ENCODE measurements at places on chromosomes 16 and 17.

DNA sequence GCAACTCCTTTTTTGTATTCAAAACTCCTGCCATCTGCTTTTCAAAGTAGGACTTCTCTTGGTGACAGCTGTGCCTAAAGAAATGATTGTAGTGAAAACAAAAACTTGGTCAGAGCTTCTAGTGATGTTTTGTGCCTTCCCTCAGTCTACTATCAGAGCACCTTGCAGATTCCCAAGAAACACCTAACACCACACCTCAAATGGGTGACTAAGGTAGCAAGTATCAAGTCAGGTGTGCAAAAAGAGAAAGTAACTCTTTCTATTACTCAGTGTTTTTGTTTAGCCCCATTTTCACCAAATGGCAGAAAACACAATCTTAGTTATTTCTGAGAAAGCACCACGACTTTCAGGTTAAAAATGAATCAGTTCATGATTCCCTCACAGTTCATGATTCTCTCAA lies 2.0 kb upstream of the PMFBP1 start:
- DNase-seq, result no peak

DNA sequence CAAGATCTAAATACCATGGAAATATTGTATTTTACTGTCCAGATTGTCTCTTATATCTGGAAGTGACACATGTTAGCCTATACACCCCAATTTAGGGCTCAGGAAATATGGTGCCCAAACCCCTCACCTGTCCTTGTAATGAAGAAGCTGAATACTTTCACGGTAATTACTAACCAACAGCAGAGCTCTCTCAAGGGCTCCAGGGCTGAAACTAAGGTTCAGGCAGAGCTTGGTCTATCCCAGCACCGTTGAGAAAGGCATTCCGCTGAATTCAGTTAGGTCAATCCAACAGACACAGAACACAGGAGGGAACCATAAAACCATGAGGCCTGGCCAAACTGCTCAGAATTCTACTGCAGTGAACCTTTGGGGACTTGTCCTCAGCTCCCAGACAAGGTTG lies 14.9 kb downstream of the MYO18A start:
- DNase-seq, result no peak

DNA sequence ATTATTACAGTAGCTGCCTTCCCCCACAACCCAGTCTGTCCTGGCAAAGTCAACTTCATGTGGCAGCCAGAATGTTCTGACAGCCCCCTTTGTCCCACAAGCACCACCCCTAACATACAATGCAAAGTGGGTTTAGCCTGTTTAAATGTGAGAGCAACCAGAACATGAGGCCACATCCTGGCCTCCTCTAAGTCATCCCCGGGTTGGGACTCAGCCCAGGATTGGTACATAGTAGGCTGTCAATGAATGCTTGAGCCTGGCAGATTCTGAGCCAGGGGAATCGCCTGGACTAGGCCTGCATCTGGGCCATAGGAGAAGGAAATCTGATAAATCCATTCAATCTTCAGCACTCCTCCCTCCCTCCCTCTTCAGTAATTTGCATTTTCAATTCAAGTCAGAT lies 4.3 kb upstream of the ITGA3 start:
- no peak for DNase-seq

DNA sequence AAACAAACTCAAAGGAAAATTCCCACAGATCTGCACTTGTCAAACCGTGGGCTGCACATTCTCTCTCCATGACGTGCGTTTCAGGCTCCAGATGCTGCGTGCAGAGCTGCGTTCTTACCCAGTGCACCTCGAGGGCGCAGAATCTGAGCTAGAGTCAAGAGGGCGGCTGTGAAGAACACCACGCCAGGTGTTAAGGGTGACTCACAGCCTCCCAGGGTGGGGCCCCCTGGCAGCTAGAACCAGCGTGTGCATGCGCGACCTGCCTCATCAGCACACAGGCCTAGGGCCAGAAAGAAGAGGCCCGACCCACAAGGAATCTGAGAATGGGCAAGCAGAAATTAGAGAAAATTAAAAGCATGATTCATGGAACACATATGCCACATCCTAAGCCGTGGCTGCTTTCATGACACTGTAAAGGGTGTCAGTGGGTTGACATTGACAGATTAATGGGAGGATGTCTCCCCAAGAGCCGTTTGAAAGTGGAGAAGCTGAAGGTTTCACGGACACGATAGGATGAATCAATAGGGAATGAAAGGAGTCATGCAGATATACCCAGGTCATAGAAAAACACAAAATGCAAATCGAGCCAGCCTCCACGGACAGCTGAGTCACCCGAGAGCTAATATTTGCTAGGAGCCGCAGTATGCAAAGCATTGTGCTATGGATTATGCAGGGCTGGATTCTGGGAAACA lies 29.0 kb downstream of the MARCHF10 start:
- DNase-seq, result no peak

DNA sequence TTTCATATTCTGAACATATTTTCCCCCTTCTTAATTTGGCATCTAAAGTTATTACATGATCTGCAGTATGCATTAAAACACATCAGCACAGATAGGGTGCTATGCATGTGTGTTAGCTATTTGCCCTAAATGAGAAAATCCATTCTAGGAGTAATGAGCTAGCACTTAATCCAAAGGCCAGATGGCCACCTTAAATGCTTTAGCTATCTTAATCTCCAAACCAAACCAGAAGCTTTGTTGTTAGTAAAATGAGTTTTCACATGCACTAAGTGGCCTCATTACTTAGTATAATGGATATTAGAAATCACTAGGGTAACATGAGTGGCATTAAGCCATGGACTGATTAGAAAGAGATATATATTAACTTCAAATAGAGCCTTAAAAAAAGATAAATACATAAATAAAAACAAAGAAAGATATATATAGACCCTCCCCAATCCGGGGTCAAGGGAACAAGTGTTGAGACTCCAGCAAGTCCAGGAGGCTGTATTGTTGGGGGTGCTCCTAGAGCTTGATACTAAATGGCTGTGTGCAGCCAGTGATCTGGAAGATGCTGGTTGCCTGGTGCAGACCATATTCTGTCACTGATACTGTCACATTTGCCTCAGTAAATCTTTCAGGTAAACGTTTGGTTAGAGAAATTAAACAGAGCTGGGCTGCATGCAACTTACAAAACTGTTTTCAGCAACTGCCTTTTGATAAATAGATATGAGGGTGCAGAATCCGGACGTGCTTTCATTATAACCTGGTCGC lies 67.3 kb downstream of the MYH10 start:
- no peak for DNase-seq

GRCh38 chr16:26334218-26335111 lies 642.7 kb downstream of the HS3ST4 start:
- peak; percentile 58 for DNase-seq

GRCh38 chr16:82643136-82643535 lies 16.4 kb downstream of the CDH13 start:
- no peak for DNase-seq

DNA sequence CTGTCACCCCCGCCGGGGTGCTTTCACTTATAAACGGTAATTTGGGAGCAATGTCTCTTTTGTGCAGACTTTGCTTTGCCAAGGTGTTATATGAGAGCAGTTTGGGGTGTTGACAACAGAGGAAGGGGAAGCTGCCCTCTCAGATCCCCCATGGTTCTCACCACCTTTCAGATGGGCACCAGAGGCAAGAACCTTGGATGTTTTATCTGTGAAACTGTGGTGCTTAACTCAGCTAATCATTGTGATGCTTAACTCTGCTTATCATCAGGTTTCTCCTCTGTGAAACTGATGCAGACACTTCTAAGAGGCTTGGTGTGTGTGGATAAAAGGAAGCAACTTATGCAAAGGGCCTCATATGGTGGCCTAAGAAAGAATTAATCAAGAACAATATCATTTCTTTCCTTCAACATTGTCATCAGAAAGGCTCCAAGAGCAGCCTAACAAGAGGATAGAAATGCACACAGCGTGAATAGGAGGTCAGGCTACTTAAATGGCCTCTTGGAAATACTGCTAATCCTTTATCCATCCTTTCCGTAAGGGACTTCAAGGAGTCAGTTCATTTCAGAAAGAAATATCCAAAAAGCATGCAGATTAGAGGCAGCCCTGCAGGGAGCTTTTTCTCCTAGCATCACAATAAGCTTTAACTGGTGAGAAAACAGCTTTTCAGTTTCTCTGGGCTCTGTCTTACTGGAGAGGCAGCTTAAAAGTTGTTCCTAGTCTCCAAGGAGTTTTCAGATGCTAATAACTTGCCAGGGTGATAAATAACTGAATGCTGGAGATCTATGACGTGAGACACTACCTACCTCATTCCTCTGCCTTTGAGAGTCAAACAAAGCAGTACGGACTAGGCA lies 55.1 kb upstream of the CLEC3A start:
- no peak for DNase-seq

DNA sequence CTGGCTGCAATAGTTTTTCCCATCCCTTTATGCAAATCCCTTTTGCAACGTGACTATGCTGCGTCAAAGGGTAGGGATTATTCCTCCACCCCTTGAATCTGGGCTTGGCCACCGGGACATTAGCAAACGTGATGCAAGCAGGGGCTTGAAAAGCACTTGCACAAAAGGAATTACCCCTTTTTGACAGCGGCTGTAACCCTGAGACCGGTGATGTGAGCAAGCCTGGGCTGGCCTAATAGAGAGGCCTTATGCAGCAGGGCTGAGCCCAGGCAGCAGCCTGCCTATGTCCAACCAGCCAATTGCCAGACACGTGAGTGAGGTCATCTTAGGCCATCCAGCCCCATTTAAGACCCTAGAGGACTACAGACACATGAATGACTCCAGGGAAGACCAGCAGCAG lies 30.4 kb upstream of the PAFAH1B1 start:
- DNase-seq, result no peak

- DNase-seq, result no peak
Observed at GRCh38 chr17:20852990-20853370, 189.8 kb downstream of the USP22 start.

GRCh38 chr16:88558457-88559442 lies 11.5 kb upstream of the ZC3H18 start:
- DNase-seq, result peak; percentile 45

GRCh38 chr16:85094176-85094805 lies 18.0 kb downstream of the CIBAR2 start:
- no peak for DNase-seq

GRCh38 chr16:85615014-85615851 lies 2.1 kb downstream of the GSE1 start:
- peak; percentile 36 for DNase-seq

DNA sequence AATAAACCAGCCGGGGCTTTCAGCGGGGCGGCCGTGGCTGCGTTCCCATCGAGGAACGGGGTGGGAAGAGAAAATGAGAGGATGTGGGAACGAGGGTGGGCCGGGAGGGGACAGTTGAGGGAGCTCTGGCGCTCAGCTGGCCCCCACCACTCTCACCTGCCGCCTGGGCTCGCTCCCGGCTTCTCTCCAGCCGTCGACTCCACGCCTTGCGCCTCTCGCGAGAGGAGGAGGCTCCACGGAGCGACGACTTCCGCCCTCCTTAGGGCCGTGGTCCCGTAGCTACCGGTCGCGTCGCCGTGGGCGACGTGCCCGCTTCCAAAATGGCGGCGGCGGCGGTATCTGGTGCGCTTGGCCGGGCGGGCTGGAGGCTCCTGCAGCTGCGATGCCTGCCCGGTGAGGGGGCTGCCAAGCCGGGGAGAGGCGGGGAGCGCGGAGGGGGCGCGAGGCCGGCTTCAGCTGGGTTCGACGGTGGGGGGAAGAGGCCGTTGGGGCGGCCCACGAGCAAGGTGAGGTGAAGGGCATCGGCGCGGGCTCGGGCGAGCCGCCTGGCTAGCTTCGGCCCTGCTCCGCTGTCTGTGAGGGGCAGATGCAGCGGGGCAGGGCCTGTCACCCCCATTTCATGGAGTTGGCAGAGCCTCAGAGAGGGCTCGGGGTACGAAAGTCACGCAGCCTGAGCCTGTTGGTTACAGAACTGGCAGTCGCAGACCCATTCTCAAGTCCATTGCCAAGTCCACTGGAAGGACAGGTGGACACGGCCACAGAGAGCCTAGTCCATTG lies at the start of the genes CIAPIN1 and COQ9:
CIAPIN1 (minus strand) TSS at position 200 of the 777 bp plus-strand sequence. CDS start 6,457 bp downstream, outside the sequence.
COQ9 (plus strand) TSS at position 294 of the 777 bp plus-strand sequence; CDS start at position 321, 27 bp downstream.
- DNase-seq, result peak; percentile 96

DNA sequence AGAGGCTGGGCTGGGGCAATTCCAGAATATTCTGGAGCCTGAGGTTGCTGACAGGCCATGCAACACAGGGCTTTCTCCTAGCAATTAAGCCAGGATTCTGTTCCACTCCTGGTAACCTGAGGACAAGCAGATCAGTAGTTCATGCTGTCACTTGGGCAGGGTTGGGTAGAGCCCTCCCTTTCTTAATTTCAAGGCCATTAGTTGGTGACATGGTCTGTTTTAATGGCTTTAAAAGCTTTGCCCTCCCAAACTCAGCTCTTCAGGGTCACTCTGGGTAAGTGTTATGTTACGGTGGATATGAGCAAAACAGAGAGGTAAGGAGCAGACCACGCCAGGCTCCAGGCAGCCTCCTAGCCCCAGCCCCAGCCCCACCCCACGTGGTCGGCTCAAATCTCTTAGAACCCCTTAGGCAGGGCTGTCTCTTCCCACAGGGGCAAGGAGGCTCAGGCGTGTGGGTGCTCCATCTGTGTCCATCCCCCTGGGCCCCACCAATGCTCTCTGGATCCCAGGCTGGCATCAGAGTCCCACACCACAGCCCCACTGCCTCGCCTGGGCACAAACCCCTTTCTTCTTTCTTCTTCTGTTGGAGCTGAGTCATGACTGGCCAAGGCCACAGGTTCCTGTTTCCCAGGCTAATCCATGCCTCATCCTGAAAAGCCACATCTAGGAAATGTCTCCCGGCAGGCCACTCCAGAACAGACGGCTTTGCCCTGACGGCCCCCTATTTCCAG lies 27.5 kb downstream of the CEP295NL start:
- peak; percentile 48 for DNase-seq

- DNase-seq, result peak; percentile 99
Observed at GRCh38 chr17:74569020-74570003, 2.0 kb upstream of the CD300H start.

GRCh38 chr16:20765732-20766131 lies 1.9 kb downstream of the ACSM3 start:
- DNase-seq, result no peak

DNA sequence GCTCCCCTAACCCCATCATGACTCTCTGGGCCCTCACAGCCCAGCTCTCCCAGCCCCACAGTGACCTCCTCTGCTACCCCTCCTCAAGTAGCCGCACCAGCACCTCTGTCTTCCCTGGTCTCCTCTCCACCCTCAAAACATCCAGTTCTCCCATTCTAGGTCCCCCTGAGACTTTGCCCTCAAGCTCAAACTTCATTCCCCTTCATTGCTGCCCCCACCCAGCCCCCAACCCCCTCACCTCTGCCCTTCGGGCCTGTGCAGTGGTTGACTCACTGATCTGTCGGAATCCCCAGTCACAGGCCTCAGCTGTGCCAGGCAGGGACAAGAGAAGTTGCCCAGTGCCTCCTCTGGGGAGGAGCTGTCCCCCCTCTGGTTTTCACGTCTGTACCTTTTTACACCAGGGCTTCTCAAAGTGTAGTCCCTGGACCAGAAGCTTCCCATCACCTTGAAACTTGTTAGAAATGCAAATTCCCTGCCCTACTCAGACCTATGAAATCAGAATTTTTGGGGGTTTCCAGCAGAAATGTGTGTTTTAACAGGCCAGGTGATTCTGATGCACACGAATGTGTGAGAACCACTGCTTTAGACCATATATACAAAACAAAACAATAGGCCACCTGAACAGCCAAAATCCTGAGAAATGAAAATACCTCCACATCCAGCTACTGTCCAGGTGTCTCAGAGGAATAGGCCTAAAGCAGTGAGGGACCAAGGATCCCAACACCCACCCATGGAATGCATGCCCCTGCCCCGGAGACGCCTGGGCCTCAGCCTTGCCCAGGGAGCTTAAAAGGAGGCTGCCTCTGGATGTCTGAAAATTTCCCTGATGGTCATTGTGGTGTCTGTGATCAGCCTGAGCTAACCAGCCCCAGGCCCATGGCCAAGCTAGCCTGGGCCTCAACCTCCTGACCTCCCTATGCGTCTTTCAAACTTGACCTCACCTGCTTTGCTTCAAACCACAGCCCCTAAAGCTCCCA lies 853 bp upstream of the DOK4 start:
- no peak for DNase-seq

All from inflammatory macrophage treated with lipopolysaccharide for 4 hours (primary cell).